ENCODE measurements at places on chromosomes 1 and 21. TPM values are rescaled to one million over a fixed set of nuclear protein-coding genes. Genes with fewer than 3 reads are reported as not detected.

GRCh38 chr1:212182171-212182570, 103.0 kb upstream of the PPP2R5A start:
- no peaks in the 10 kb centered on the region for H3K36me3 ChIP-seq
- H3K4me3 ChIP-seq: no peak overlapping the region
- DNase-seq: no peak
- H3K4me1 ChIP-seq: no peaks in the 10 kb centered on the region

GRCh38 chr1:15207829-15208429, 39.1 kb upstream of the FHAD1 start:
- H3K4me3 ChIP-seq: no peak overlapping the region
- H3K36me3 ChIP-seq: no peaks in the 10 kb centered on the region
- no peak for DNase-seq
- no peaks in the 10 kb centered on the region for H3K27me3 ChIP-seq

Gene CLCA1
- not detected for total RNA-seq

DNA sequence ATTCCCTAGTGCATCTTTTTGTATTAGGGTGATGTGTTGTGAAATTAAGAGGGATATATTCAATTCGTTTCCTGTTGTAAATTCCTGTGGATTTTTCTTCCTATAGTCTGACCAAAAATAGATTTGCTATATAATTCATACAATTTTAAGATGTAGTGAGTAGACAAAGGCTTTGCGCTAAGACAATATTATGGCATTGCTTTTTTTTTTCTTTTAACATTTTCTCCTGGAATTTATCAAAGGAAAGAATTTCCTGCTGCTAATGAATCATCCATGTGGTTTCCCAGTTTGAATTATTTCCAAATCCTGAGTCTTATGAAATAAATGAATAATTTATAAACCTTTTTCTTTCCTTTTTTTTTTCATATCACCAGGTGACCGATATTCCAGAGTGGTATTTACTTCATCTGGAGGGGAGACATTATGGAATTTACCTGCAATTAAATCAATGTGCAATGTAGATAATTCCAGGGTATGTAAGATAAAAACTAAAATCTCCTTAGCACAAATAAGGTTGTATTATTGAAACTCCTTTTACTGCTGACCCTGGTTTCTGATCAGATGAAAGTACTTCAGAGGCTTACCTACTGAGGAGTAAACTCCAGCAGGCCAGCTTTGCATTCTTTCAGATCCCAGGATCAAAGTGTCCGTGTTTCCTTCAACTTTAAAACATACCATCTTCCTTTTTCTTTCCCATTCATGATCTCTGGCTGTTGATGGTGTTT, 148.4 kb downstream of the TLR5 start:
- no peaks in the 10 kb centered on the region for H3K27me3 ChIP-seq
- H3K27ac ChIP-seq: peak overlapping the region; percentile 81
- peak; percentile 79 for DNase-seq
- no peak overlapping the region for H3K4me3 ChIP-seq
- peaks cover 36% of the 10 kb centered on the region for H3K4me1 ChIP-seq

DNA sequence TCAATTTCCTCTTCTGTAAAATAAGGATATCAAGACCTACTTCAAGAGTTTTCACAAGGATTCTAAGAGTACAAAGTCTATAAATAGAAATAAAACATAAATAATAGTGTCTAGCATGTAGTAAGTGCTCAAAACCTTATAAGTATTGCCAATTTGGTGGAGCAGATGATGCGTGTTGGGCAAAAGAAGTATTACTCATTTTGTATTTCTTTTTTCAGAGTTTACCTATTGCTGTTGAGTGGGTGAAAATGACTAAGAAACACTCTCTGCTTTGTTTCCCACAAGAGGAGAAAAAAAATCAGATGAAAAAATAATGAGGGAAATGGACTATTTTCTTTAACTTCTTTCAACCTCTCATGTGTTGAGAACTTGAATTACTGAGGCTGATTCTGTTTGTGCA, 103.3 kb upstream of the KCNK2 start:
- no peak overlapping the region for H3K27ac ChIP-seq
- H3K4me3 ChIP-seq: no peak overlapping the region
- H3K27me3 ChIP-seq: peaks cover 2% of the 10 kb centered on the region
- H3K36me3 ChIP-seq: no peaks in the 10 kb centered on the region
- no peak for DNase-seq
- no peaks in the 10 kb centered on the region for H3K4me1 ChIP-seq

- no peak overlapping the region for H3K4me3 ChIP-seq
- H3K4me1 ChIP-seq: peaks cover 8% of the 10 kb centered on the region
- no peak for DNase-seq
- H3K36me3 ChIP-seq: no peaks in the 10 kb centered on the region
- no peaks in the 10 kb centered on the region for H3K27me3 ChIP-seq
- no peak overlapping the region for H3K27ac ChIP-seq
Measured at GRCh38 chr21:43364851-43365424, 62.0 kb downstream of the SIK1 start.

Gene KLHL20
- 26.9 TPM for total RNA-seq

Gene SLAMF8
- total RNA-seq: not detected

GRCh38 chr1:46394872-46395465, 852 bp downstream of the FAAH start:
- H3K27ac ChIP-seq: no peak overlapping the region
- no peaks in the 10 kb centered on the region for H3K4me1 ChIP-seq
- H3K27me3 ChIP-seq: peaks cover 21% of the 10 kb centered on the region
- no peak for DNase-seq
- H3K4me3 ChIP-seq: no peak overlapping the region

GRCh38 chr1:21884456-21885235, 52.5 kb downstream of the HSPG2 start:
- no peak for DNase-seq
- peaks cover 95% of the 10 kb centered on the region for H3K36me3 ChIP-seq
- H3K4me1 ChIP-seq: no peaks in the 10 kb centered on the region

GRCh38 chr21:17542371-17543011, 29.6 kb downstream of the CXADR start:
- H3K27ac ChIP-seq: no peak overlapping the region
- H3K36me3 ChIP-seq: no peaks in the 10 kb centered on the region
- no peaks in the 10 kb centered on the region for H3K27me3 ChIP-seq
- H3K4me1 ChIP-seq: peaks cover 11% of the 10 kb centered on the region
- peak; percentile 54 for DNase-seq

Gene TMIGD3
- total RNA-seq: 0.49 TPM

Gene OPRD1
- not detected for total RNA-seq

Gene RHEX
- total RNA-seq: not detected

Gene KRTAP13-2
- total RNA-seq: not detected

GRCh38 chr1:100320311-100321099, 31.8 kb upstream of the CDC14A start:
- H3K4me3 ChIP-seq: no peak overlapping the region
- DNase-seq: no peak
- H3K36me3 ChIP-seq: no peaks in the 10 kb centered on the region
- H3K27me3 ChIP-seq: no peaks in the 10 kb centered on the region
- no peaks in the 10 kb centered on the region for H3K4me1 ChIP-seq

DNA sequence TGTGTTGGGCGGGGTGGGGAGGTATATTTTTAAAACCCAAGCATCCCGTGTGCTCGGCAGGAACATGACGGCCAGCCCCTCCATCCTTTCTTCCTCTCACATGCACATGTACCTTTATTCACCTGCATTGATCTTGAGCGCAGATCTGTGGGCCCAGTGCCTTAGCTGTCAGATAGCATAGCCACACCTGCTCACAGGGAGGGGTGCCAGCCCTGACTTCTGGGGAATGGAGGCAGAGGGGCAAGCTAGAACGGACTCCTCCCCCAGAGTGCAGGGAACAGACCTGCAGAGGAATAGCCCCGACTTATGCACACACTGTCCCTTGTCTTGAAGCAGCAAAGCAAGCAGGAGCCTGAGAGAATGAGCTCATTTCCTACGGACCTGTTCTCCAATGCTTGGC, 56.1 kb downstream of the DESI2 start:
- H3K4me1 ChIP-seq: no peaks in the 10 kb centered on the region
- no peaks in the 10 kb centered on the region for H3K27me3 ChIP-seq
- H3K27ac ChIP-seq: no peak overlapping the region
- H3K4me3 ChIP-seq: no peak overlapping the region
- H3K36me3 ChIP-seq: no peaks in the 10 kb centered on the region

Gene LRRC38
- total RNA-seq: not detected

GRCh38 chr1:21175670-21176581, 771 bp downstream of the EIF4G3 start:
- DNase-seq: peak; percentile 51
- H3K27ac ChIP-seq: peak overlapping the region; percentile 86
- no peaks in the 10 kb centered on the region for H3K36me3 ChIP-seq
- H3K4me3 ChIP-seq: peak overlapping the region; percentile 94

GRCh38 chr1:3226701-3227350, 157.8 kb downstream of the PRDM16 start:
- H3K27me3 ChIP-seq: no peaks in the 10 kb centered on the region
- DNase-seq: no peak
- no peaks in the 10 kb centered on the region for H3K36me3 ChIP-seq
- no peaks in the 10 kb centered on the region for H3K4me1 ChIP-seq

DNA sequence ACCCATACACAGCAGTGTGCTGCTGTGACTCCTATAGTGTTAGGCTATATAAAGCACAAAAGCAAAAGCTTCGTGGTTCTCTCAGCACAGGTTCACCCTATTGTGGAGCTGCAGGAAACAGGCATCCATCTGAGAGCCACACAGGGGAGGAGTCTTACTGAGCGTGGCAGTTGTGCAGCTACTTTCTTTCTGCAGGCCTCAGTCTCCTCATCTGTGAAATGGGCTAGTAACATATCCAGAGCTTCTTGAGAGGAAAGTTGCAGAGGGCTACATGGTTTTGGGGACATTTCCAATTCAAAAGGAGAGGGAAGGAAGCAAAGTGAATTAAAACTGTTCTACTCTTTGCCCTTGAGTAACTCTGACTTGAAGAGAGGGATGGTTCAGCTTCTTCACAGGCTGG, 142.0 kb downstream of the FOXD2 start:
- H3K4me3 ChIP-seq: no peak overlapping the region
- peaks cover 3% of the 10 kb centered on the region for H3K27me3 ChIP-seq
- no peaks in the 10 kb centered on the region for H3K4me1 ChIP-seq

GRCh38 chr1:151568626-151569088, 28.5 kb downstream of the TUFT1 start:
- no peaks in the 10 kb centered on the region for H3K36me3 ChIP-seq
- no peak for DNase-seq
- H3K27me3 ChIP-seq: no peaks in the 10 kb centered on the region
- no peaks in the 10 kb centered on the region for H3K4me1 ChIP-seq
- H3K4me3 ChIP-seq: no peak overlapping the region

GRCh38 chr1:51666478-51666877, 49.6 kb downstream of the OSBPL9 start:
- H3K27ac ChIP-seq: no peak overlapping the region
- no peak for DNase-seq
- H3K27me3 ChIP-seq: no peaks in the 10 kb centered on the region

GRCh38 chr21:15172963-15173362, 108.2 kb upstream of the NRIP1 start:
- no peak for DNase-seq
- no peaks in the 10 kb centered on the region for H3K27me3 ChIP-seq
- no peaks in the 10 kb centered on the region for H3K36me3 ChIP-seq
- no peak overlapping the region for H3K4me3 ChIP-seq
- no peak overlapping the region for H3K27ac ChIP-seq
- H3K4me1 ChIP-seq: no peaks in the 10 kb centered on the region

GRCh38 chr1:199018471-199019135, 379.8 kb downstream of the PTPRC start:
- no peak for DNase-seq
- no peak overlapping the region for H3K4me3 ChIP-seq
- H3K36me3 ChIP-seq: no peaks in the 10 kb centered on the region
- H3K27ac ChIP-seq: no peak overlapping the region
- no peaks in the 10 kb centered on the region for H3K4me1 ChIP-seq
- no peaks in the 10 kb centered on the region for H3K27me3 ChIP-seq

- no peak overlapping the region for H3K4me3 ChIP-seq
- H3K27ac ChIP-seq: no peak overlapping the region
- DNase-seq: no peak
- H3K4me1 ChIP-seq: no peaks in the 10 kb centered on the region
- H3K27me3 ChIP-seq: peaks cover 3% of the 10 kb centered on the region
Measured at GRCh38 chr1:115123116-115123515, 33.8 kb upstream of the TSPAN2 start.

Gene TMOD4
- total RNA-seq: 1.4 TPM

Data from endothelial cell of umbilical vein (primary cell).